ENCODE measurements at places on chromosomes 4 and X. TPM values are rescaled to one million over a fixed set of nuclear protein-coding genes. Genes with fewer than 3 reads are reported as not detected.
A peak's percentile ranks its signal among the peaks of the same experiment; 100 is the strongest.

Gene GYPB
- not detected for polyA plus RNA-seq

Gene PRKG2
- polyA plus RNA-seq = not detected

DNA sequence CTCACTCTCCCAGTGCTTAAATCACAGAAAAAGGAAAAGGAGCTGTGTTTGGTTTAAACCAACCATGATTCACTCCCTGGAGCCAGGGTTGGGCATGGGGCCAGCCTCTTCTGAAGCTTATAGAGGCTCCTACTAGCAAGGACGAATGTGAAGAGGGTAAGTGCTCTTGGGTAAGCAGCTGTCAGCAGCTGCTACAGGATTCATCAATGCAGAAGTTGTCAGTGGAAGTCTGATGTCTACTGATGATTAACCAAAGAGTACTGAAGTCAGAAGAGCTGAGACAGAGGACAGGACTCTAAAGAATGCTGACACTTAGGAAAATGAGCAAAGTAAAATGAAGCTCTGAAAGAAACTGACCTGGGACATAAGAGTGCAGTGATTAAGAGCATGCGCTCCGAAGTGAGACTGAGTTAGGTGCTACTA is 32.7 kb upstream of the JADE1 start:
- DNase-seq = no peak

DNA sequence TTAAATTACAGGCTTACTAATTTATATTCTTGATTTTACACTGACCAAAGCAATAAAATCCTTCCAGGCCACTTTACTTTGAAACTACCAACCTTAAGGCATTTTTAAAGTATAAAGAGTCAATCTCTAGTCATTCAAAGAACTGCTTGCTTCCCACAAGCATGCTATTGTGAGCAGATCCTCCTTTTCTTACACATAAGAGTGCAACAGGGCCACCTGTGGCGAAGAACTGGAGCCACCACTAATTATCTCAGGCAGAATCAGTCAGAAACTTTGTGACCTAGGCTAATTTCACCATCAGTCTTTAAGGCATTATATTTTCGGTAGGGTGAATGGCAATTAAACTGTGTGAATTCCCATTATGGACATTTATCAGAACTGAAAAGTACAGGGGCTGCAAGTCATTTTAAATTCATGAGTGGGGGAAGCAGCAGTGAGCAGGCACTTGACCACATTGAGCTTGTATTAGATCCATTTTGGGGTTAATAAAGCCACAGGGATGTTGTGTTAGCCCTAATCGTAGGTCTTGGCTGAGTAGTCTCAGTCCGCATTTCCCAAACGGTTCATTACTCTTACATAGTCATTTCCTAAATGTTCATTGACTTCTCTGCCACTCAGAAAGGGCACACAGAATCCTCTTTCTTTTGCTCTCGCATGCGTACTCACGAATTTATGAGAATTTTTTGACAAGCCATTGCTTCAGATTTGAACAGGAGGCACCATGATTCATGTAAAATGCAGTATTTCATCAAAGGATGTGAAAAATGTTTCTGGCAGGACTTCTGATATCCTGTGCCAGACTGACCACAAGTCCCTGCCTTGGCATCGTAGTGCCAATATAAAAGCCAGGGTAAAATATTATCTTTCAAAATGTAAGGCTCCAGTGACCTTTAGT is 39.8 kb downstream of the NPY2R start:
- no peak for DNase-seq

DNA sequence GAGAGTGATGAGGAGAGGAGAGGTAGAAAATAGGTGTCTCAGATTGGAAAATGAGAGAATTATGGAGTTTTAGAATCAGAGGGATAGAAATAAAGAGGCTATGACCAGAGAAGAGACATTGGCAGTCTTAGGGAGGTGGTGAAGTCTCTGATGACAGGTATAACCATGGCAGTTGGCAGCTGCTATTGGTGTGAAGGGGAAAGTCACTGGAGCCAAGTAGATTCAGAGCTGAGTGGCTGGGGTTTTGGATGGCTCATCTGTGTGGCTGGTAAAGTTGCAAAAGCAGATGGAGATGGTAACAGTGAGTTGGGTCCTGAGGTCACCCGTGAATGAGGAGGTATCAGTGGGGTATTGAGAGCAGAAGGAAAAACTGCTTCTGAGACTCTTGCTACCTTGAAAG is 46.5 kb downstream of the ANAPC4 start:
- no peak for DNase-seq

Gene FRG2
- not detected for polyA plus RNA-seq

Gene GAGE13
- polyA plus RNA-seq = not detected

- no peak for DNase-seq
Measured at GRCh38 chr4:100414016-100414790, 103.6 kb downstream of the EMCN start.

GRCh38 chrX:139086246-139086645 is 374.7 kb upstream of the FGF13 start:
- DNase-seq = no peak

DNA sequence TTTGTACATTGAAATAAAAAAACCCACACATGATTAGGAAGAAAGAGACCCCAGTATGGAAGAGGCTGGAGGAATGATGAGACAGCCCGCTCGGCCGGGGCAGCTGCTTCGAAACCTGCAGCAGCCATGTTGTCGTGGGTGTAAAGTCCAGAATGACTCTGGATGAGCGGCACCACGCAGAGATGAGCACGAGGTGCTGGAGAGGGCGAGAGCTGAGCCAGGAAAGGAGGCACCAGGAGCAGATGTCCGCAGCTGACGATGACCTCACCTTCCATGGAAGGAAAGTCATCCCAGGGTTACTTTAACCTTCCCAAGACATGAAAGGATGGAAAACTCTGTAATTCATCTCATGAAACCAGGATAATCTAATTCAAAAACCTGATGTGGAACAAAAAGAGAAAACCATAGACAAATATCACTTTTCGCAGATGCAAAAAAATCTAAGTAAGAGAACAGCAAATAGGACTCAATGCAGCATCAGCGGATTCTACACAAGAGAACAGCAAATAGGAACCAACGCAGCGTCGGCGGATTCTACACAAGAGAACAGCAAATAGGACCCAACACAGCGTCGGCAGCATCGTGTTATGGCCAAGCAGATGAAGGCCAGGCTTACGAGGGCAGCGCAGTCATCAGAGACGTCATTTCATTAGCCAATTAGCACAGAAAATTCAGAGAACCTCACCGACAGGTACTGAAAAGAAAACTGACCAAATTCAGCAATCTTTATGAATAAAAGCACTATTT is 25.9 kb upstream of the SPON2 start:
- DNase-seq = no peak

GRCh38 chr4:1075809-1076699 is 37.3 kb downstream of the RNF212 start:
- DNase-seq = no peak

Gene HSFX2
- polyA plus RNA-seq = not detected

Gene ASMT
- polyA plus RNA-seq = 0.91 TPM

DNA sequence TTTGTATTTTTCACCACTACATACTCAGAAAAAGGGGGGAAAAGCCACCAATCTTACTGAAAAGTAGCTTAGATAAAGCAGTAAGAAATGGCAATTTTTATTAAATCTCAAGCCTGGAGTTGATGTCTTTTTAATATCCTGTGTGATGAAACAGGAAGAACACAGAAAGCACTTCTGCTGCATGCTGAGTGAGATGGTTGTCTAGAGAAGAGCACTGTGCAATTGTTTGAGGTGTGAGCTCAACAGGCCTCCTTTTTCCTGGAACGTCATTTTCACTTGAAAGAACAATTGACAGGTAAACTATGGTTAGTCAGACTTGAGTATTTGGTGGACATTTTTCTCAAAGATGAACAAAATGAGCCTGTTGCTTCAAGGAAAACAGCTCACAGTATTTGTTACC is 73.9 kb downstream of the RTL5 start:
- DNase-seq = peak; percentile 29

- no peak for DNase-seq
Measured at GRCh38 chr4:80592950-80593349, 257.4 kb downstream of the CFAP299 start.

Gene CTAG2
- polyA plus RNA-seq = not detected

GRCh38 chr4:182647646-182648300 is 269.4 kb downstream of the DCTD start:
- DNase-seq = no peak

Gene XPNPEP2
- polyA plus RNA-seq = 0.20 TPM

Gene ZRSR2
- polyA plus RNA-seq = 25.3 TPM

GRCh38 chr4:39032218-39033085 is at the start of gene TMEM156:
TSS of gene TMEM156 (minus strand) at chr4:39032409. CDS start at chr4:39032313, 96 bp downstream.
- no peak for DNase-seq

DNA sequence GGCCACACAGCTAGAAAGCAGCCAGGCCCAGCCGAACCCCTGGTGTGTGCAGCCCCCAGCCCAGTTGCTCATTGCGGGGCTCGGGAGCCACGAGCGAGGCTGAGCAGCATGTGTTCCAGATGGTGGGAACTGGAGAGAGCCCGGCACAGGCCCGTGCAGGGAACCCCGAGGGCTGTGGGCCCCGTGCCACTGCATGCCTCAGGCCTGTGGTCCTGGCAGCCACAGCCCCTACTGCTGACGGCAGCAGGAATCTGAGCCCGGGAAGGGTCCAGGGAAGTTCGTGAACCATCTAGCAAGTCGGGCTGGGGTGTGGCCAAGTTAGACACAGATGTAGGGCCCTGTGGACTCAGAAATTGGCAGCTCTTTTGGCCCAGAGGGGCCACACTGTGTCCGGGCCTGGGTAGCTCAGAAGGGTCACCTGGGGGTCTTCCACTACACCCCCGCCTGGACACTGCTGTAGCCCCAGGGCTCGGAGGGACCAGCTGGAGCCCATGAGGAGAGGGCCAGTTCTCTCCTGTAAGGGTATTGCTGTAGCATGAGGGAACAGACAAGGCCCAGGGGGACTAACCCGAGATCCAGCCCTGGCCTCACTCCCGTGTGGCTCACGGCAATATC is 12.1 kb downstream of the HTRA3 start:
- DNase-seq = no peak

GRCh38 chr4:185119927-185120630 is 23.0 kb upstream of the SLC25A4 start:
- no peak for DNase-seq

GRCh38 chrX:105136786-105137185 is 83.7 kb downstream of the TEX13A start:
- DNase-seq = no peak

Gene CLRN2
- polyA plus RNA-seq = not detected

- no peak for DNase-seq
Measured at GRCh38 chr4:55819634-55820033, at the start of gene EXOC1L. TSS of gene EXOC1L (plus strand) at chr4:55819790. CDS start at chr4:55820027, 237 bp downstream.

Gene TREX2
- 1.00 TPM for polyA plus RNA-seq

- DNase-seq = no peak
Measured at GRCh38 chr4:108861334-108861733, 98.5 kb upstream of the ETNPPL start.

DNA sequence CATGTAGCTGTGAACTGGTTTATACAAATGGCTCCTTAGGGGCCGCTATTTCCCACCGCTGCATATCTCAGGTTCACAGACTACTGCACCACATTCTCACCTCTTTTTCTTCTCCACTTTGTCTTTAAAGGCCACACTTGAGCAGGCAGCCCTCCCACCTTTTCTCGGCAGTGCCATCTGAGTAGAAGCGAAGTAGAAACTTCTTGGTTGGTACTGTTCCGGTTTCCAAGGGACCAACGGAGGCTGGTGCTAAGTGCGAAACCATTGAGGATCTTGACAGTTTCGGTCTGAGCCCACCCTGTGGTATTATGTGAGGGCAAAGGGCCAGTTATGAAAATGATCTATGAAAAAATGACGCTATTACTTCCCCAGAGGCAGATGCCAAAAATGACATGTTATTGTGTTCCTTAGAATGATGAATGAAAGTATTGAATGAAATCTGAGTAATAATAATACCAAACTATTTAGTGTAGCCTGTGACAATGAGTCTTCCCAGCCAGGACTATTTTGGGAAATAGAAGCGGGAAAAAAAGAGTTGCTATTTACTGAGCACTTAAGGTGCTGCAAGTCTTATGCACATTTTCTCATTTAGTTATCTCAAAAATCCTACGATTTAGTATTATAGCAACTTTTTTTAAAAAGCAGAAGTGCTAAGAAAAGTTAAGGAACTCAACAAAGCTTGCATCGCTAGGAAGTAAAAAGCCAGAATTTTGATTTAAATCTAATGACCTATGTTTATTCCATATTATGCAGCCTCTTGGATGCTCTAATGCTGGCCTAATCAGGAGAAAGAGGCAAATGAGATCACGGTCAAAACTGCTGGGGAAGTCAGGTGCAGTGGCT is 29.6 kb upstream of the CHRNA9 start:
- peak; percentile 66 for DNase-seq

GRCh38 chr4:92198711-92199110 is 105.1 kb upstream of the GRID2 start:
- no peak for DNase-seq

DNA sequence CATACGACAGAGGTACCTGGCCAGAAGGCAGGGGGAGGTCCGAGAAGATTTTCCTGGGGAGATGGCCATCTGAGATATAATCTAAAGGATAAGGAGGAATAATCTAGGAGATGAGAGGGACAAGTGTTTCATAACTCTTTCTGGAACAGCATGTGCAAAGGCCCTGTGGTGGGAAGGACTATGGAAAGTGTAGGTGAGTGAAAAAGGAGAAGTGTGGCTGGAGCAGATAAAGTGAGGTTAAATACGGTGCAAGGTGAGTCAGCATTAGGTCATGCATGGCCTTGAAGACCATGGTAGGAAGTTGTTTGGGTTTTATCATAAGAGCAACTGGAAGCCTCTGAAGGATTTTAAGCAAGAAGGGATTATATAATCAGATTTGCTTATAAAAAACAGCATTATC is 34.6 kb upstream of the MTM1 start:
- DNase-seq = no peak

- DNase-seq = no peak
Measured at GRCh38 chrX:148049441-148049840, 68.3 kb downstream of the FMR1NB start.

Gene DBET
- not detected for polyA plus RNA-seq

DNA sequence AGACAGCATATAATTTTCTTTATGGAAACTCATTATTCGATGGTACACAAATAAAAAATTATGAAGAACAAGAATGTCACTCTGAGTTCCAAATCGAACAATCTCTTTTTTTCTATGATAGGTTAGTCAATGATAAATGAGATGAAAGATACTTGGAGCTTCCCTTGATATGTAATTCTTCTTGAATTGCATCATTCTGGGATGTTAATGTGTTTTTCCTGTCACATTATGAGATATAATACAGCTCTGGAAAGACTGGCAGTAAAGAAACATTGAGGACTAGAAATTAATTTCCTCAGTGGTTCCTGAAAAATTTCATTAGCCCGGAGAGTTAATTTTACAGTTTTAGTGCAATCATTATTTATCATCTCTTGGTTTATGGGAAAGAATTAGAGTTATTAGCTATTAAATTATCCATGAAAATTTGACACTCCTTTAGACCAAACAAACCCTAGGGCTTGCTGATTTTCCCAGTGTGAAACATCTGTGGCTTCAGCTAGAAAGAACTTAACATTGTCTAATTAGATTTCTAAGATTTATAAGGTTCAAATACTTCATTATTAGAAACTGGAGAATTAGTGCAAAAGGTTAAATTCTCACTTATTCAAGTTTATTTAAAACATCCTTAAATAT is 1546.6 kb upstream of the TENM3 start:
- no peak for DNase-seq

- DNase-seq = no peak
Measured at GRCh38 chr4:148182230-148182911, 259.8 kb downstream of the NR3C2 start.
